ENCODE measurements at places on chromosomes 16 and 17.

GRCh38 chr16:22317625-22318024, 20.4 kb downstream of the POLR3E start:
- no peak for DNase-seq

DNA sequence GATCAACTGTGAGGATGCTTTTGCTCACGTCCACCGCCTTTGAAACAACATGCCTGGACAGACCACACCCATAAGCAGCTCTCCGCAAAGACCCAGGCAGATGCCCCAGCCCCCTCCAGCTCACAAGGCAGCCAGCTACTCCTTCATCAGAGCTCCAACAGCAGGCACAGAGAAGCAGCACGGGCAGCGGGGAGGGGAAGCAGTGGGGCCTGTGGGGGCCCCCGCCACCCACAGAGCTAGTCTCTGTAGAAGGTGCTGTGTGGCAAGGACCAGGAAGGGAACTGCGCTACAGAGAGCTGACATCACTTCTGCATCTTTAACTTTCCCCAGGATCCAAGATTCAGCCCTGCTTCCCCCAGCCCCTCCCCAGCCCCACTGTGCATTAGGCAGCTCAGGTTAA, 10.0 kb upstream of the SCNN1G start:
- no peak for DNase-seq

DNA sequence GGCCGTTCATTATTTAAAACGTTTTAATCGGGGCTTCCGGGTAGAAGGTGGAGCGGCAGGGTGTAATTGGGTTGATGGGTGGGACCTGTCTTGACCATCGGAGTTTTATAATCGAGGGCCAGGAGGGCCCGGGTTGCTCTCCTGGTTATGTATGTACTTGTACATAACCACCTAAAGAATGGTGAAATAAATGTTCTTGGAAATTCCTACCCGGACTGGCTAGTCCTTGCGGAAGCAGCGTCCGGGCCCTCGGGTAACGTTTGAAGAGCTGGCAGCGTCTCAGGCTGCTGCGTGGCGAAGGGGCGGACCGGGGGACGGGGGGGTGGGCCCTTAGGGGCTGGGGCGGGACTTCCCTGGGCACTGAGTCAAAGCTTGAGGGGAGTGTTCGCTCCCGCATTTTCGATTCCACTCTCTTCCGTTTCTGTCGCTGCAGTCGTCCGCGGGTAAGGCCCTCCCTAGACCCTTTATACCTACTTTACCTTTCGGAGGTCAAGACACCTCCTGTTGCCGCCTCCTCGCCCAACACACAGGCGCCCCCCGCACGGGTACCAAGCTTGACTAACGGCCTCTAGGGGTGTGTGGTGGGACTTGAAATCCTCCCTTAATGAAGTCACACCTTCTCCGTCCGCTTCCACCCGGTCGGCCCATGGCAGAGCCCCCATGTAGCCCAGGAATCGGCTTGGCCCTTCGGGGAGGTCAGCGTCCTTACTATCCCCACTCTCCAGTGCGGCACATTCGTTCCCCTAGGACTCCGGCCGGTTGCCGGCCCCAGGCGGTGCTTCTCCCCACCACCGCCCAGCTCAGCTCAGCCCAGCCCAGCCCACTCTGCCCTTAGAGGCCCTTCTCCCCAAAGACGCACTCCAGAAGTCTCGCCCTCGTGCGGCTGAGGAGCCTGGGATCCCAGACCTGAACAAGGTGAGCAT, at the start of gene TMEM106A:
TMEM106A (plus strand) TSS at position 396 of the 923 bp plus-strand sequence. CDS start 1,167 bp downstream, outside the sequence.
- DNase-seq, result no peak

DNA sequence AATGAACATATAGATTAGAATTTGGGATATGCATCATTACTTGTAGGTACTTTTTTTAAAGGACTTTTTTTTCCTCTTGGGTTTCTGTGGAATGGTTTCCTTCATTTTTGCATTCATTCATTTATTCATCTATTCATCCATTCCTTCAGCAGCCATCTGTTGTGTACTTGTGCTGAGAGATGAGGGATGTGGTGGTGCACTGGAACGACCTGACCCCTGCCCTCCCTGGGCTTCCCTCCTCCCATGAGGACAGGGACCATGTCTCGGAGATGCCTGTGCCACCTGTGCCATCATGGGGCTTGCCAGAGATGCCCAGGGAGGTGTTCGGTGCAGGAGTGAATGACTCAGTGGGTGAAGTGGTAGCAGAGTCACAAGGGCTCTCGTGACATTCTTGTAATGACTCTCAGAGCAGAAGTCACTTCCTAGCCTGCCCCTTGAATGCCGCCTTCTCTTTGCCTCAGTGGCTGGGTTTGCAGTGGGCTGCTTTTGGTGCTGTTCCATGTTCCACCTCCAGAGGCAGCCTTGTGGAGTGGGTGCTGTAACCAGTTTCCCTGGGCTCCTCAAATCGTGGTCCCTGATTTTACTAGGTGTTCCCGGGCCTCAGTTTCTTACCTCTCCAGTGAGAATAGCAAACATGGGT, 43.9 kb downstream of the CLEC16A start:
- DNase-seq, result no peak

GRCh38 chr17:74529243-74529642, 2.0 kb downstream of the CD300LB start:
- DNase-seq, result no peak

DNA sequence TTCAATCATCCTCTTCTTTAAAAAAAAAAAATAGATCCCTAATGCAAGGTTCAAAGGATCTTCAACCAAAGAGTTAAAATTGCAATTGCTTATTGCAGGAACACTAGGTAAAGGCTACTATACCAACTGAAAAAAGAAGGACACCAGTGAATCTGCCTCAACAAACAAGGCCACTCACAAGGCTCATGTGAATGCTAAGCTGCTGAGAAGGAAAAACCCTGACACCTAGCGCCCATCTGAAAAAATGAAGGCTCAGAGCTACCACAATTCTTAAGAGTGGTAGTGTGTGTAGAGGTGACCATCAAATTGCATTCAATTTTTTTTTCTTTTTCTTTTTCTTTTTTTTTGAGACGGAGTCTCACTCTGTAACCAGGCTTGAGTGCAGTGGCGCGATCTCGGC, 201.6 kb upstream of the C17orf78 start:
- DNase-seq, result no peak

GRCh38 chr16:83960521-83961249, 7.4 kb upstream of the NECAB2 start:
- DNase-seq, result no peak

DNA sequence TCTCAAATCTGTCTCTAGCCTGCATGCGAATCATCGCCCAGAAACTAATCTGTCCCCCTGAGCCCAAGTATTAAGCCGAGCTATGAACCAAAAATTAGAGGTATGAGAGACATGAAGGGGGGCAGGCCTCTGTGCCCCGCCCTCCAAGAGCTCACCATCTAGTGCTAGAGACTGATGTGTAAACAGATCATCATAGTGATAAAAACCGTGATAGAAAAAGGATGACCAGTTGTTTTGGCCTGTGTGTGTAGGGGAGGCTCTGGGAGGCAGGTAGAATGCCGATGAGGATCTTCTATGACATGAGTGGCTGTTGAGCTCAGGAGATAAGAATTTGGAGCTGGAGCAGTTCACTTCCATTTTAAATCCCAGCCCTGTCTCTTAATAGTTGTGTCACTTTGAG, 89.1 kb upstream of the TBX2 start:
- no peak for DNase-seq

GRCh38 chr17:43791589-43791988, 11.4 kb downstream of the CFAP97D1 start:
- DNase-seq, result peak; percentile 90

DNA sequence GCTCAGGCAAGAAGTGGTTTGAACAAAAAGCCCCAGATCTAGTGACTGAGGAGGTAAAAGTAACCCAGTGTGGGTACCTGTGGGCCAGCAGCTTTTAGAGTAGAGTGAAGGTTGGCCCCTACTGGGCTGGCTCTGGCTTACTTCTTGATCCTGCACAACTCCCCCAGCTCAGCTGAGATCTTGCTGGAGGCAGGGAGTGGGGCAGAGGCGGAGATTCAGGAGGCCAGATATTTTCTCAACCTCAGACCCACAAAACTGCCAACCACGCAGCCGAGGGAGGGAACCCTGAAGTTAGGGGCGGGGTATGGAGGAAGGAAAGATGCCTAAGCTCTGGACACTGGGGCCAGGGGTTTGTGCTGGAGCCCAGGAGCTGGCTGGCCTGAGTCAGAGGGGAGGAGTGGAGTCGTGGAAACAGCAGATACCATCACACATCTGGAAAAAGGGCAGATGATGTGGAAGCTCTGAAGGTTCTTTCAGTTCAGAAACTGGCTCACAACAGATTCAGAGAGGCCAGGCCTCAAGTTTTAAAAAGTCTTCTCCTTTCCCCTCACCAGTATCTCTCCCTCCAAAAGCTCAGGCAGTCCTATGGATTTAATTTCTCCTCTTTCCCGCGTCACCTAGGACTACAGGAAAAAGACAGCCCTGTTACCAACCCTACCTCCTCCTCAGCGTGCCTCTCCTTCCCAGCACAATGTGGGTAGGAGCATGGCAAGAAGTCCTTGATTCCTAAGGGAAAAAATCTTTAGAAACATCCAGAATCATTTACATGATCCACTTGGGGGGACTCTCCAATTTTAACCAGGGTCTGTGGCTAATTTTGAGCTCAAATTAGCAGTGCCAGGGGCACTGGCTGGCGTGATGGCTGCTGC, 48.1 kb downstream of the MYO18A start:
- no peak for DNase-seq

DNA sequence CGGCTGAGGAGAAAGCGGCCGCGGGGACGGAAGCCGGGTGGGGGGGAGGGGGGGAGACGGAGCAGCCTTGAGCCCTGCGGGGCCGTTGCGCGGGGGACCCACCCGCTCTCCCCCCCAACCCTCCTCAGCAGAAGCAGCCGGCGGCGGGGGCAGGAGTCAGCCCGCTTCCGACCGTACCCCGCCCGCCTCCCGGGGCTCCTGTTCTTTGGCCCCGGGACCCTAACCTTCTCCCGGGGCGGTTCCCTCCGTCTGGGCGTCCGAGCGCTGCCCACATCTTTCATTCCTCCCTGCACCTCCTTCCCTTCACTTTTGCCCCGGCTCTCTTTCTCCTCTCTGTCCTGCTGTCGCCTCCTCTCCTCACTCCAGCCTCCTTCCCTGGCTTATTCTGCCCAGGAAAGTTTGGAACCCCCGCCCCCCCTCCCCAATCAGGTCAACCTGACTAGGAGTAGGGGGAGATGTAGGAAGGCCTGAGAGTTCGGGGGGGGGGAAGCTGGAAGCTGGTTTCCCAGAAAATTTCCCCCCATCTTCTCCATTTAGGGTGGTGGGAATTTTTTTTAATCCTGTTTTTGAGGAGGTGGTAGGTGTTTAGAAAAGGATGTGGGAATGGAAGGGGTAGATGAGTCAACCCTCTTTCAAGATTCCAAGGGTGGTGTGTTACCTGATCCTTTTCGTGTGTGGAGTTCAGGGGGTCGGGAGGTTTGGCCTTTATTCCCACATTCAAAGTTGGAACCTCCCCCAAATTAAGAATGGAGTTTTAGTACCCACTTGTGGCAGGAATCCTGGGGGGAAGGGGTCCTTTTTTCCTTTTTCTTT, 427 bp upstream of the NLK start:
- no peak for DNase-seq

DNA sequence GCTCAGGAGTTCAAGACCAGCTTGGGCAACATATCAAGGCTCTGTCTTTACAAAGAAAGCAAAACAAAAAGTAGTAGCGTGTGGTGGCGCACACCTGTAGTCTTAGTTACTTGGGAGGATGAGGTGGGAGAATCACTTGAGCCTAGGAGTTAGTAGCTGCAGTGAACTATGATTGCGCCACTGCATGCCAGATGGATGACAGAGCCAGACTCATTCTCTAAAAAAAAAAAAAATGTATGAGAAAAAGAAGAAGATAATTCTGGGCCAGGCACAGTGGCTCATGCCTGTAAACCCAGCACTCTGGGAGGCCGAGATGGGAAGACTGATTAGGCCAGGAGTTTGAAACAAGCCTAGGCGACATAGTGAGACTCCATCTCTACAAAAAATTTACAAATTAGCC, 28.5 kb downstream of the STAT5B start:
- no peak for DNase-seq

- DNase-seq, result no peak
These were observed 53.0 kb downstream of the XYLT1 start for GRCh38 chr16:17417740-17418139.
